Fibroblast of skin of right biceps (primary cell): ENCODE measurements at places on chromosomes 5 and 9.

GRCh38 chr5:43230707-43231106, 38.7 kb downstream of the NIM1K start:
- DNase-seq, result no peak

- no peak for DNase-seq
These were observed 527 bp downstream of the MEF2C start for GRCh38 chr5:88882276-88883038.

DNA sequence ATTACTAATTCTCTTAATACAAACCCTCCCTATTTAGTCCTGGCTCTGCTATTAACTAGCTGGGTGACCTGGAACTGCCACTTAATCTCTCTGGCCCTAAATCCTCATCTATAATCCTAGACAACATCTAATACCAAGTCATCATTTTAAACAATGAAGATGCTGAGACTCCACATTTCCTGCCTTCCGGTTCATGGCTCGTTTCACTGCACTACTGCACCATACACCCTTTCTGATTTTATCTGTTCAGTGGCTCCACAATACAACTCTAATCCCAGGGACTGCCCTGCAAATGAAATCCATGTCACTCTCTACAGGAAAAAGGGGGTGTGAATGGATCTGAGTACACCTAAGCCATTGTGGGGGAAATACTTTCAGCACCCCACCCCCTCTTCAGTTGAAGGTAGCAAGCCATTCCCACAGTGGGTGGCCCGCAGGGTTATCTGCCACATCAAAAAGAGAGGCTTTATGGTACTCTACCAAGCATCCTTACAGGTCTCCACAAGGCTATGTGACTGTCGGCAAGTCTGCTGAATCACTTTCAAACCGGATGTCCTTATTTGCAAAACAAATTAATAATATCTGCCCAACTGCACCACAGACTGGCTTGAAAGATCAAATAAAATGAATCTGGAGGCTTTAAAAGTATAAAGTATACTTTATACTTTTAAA, 89.5 kb downstream of the EPB41L4A start:
- no peak for DNase-seq

- no peak for DNase-seq
These were observed 141.0 kb downstream of the OLFM1 start for GRCh38 chr9:135228345-135228982.

DNA sequence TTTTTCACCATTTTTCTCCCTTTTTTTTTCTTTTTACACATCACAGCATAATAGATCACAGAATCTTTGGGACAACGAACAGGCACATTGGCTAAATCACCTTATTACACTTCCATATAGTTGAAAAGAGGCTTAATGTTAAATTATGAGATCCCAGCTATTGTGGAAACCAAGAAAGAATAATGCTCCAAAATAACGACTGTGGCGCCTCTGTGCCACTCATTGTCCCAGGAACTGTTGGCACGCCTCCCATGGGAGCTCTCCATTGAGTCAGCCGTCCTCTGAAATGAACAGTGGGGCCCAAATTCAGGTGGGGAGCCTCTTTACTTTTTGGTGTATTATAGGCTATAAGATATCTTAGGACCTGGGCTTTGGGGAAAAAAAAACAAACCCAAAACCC, 82.2 kb upstream of the NFIB start:
- no peak for DNase-seq

DNA sequence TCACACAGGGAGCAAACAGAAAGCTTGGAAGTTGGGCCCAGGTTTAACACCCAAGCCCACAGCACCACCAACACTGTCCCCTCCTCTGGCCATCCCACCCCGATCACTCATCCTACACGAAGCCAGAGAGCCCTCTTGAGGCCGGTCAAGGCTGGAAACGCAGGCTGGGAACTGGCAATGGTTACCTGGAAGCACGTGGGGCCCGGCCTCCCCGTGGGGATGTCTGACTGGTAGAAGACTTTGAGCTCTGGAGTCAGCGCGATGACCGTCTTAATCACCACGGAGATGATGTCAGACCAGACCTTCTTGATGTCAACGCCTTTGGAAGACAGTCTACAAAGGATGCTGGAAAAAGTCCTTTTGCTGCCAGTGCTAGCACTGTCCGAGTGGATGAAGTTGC, 104.1 kb downstream of the TTLL11 start:
- peak; percentile 28 for DNase-seq

DNA sequence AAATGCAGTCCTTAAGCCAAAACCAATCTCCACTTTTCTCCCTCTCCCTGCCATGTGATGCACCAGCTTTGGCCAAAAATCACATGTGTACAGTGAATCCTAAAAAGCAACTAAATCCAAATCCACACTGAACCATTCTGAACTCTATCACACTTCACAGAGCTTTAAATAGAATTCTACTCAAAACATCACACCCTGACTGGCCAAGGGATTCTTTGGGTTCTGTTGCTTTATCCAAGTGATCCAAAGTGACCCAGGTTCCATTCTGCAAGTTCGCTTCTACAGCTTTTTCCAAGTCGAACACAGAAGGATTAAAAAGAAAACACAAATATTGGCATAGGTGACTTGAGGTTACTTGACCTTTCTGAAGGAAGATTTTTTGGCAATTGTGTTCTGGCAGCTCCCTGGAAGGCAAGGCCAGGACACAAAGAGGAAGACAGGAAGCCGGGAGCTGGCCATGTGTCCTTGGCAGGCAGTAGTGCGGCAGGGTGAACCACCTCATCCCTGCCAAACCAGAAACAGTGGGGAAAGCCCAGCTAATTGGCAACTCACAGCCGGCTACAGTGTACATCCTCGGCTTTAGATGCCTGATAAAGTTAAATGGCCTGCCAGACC, 115.0 kb downstream of the NFIB start:
- DNase-seq, result peak; percentile 23
